ENCODE measurements at places on chromosomes 12 and 14.
A peak's percentile ranks its signal among the peaks of the same experiment; 100 is the strongest.

- peaks cover 2% of the 10 kb centered on the region for H3K4me1 ChIP-seq
- H3K36me3 ChIP-seq, result no peaks in the 10 kb centered on the region
- DNase-seq, result no peak
- peak overlapping the region; percentile 94 for H3K4me3 ChIP-seq
These were observed 682 bp upstream of the TRIP11 start for GRCh38 chr14:92040431-92041051.

- no peaks in the 10 kb centered on the region for H3K36me3 ChIP-seq
- DNase-seq, result no peak
- H3K27ac ChIP-seq, result no peak overlapping the region
- no peaks in the 10 kb centered on the region for H3K27me3 ChIP-seq
These were observed 13.0 kb downstream of the ATG14 start for GRCh38 chr14:55398679-55399078.

DNA sequence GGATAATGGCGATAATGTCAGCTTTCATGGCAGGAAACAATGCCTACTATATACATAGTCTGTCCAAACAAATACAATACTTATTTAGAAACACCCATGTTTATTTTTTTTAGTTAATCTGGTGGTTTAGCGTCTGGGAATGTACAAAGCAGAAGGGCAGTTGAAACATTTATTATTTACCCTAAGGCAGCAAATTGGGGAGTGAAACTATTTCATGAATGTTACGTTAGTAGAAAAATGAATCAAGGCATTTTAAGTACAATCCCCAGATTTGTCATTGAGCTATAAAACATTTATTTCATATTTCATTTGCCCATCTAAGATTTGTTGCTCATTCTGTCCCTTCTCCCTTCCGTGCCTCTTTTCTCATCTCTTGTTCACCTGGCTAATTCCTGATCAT, 87.1 kb upstream of the ATF1 start:
- DNase-seq, result no peak
- H3K4me1 ChIP-seq, result no peaks in the 10 kb centered on the region
- H3K36me3 ChIP-seq, result peaks cover 12% of the 10 kb centered on the region
- no peak overlapping the region for H3K4me3 ChIP-seq
- H3K27me3 ChIP-seq, result no peaks in the 10 kb centered on the region

DNA sequence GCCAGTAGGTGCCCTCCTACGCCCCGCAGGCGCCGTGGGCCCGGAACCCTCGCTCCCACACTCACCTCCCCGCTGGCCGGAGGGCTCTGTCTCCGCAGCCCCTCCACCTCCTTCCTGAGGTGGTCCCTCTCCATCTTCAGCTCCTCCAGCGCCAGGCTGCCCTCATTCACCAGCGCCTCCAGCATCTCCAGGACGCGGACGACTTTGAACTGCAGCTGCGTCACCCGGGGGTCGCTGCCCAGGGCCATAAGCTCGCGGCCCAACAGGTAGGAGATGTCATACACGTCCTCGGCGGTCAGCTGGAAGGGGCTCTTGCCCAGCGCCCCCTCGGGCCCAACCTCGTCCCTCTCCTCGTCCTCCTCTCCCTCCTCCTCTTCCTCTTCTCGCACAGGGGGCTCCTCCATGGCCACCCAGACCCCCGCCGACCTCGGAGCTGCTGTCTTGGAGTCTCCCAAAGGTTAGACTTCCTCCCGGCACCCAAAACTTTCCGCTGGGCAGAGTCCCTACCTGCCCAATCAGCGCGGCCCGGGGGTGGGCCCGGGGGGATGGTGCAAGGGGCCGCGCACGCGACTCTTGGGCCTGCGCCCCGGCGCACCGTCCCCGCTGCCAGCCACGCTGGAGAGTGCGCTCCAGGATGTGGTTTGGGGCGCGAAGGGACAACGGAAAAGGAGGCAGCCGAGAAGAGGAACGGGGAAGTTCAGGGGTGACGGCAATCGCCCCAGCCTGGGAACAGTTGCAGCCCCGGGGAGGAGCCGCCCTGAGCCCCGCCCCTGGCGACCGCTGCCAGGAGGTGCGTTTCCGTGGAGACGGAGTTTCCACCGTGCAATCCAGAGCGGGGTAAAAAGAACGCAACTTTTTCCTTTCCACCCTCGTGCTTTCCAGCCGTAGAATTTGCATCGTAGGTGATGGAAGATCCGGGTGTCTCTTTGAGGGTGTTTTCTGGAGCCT, at the start of gene RILPL2:
RILPL2 (minus strand) TSS at position 668 of the 948 bp plus-strand sequence; CDS start at position 404, 264 bp downstream.
- peak; percentile 87 for DNase-seq
- H3K27me3 ChIP-seq, result no peaks in the 10 kb centered on the region
- peak within 1 kb of the TSS; percentile 93 for H3K4me3 ChIP-seq

- peak; percentile 24 for DNase-seq
- H3K27ac ChIP-seq, result no peak overlapping the region
- H3K36me3 ChIP-seq, result peaks cover 24% of the 10 kb centered on the region
- H3K4me3 ChIP-seq, result no peak overlapping the region
These were observed 13.7 kb downstream of the CHFR start for GRCh38 chr12:132873724-132874123.

DNA sequence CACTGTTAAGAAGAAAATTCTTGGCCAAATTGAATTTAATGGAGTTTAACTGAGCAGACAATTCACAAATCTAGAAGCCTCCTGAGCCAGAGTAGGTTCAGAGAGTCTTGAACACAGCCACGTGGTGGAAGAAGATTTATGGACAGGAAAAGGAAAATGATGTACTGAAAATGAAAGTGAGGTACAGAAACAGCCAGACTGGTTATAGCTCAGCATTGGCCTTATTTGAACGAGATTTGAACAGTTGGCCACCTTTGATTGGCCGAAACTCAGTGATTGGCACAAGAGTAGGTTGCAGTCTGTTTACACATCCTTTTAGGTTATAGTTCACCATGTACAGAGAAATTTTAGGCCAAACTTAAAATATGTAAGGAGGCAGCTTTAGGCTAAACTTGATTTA, 9.9 kb downstream of the OAS2 start:
- H3K27me3 ChIP-seq, result no peaks in the 10 kb centered on the region
- no peaks in the 10 kb centered on the region for H3K36me3 ChIP-seq
- no peak overlapping the region for H3K4me3 ChIP-seq
- no peak for DNase-seq
- H3K27ac ChIP-seq, result no peak overlapping the region

DNA sequence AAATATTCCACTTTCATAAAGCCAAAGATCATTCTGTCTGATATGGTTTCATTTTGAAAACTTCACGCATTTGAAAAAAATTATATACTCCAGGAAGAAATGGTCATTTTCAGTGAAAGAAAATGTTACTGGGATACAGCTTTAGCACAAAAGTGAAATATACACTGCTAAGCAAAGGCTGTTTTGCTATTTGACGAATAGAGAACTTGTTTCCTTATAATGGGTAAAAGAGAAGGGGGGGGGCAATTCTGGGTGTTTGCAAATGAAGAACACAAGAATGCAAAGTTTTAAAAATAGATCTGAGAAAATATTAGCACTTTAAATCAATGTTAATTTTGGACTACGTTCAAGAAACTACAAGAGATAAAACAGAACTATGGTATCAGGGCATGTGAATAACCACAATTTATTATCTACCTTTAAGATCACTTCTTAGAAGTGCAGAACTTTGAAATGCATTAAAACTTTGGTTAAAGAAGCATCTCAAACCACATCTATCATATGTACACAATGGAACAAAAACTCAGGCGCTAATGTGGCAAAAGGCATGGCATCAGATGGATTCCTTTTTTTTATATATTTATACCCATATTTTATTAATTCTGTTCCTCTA, 51.1 kb downstream of the EFCAB11 start:
- H3K36me3 ChIP-seq, result no peaks in the 10 kb centered on the region
- H3K4me1 ChIP-seq, result no peaks in the 10 kb centered on the region
- H3K4me3 ChIP-seq, result no peak overlapping the region
- H3K27ac ChIP-seq, result no peak overlapping the region

- H3K27me3 ChIP-seq, result no peaks in the 10 kb centered on the region
- peak overlapping the region; percentile 79 for H3K27ac ChIP-seq
- no peak overlapping the region for H3K4me3 ChIP-seq
- no peaks in the 10 kb centered on the region for H3K36me3 ChIP-seq
- DNase-seq, result peak; percentile 85
These were observed 6.7 kb downstream of the FAM222A start for GRCh38 chr12:109720152-109720856.

- H3K27me3 ChIP-seq, result no peaks in the 10 kb centered on the region
- H3K4me1 ChIP-seq, result no peaks in the 10 kb centered on the region
- DNase-seq, result no peak
- peaks cover 11% of the 10 kb centered on the region for H3K36me3 ChIP-seq
- H3K27ac ChIP-seq, result no peak overlapping the region
These were observed 15.0 kb downstream of the SSH1 start for GRCh38 chr12:108842361-108842760.

DNA sequence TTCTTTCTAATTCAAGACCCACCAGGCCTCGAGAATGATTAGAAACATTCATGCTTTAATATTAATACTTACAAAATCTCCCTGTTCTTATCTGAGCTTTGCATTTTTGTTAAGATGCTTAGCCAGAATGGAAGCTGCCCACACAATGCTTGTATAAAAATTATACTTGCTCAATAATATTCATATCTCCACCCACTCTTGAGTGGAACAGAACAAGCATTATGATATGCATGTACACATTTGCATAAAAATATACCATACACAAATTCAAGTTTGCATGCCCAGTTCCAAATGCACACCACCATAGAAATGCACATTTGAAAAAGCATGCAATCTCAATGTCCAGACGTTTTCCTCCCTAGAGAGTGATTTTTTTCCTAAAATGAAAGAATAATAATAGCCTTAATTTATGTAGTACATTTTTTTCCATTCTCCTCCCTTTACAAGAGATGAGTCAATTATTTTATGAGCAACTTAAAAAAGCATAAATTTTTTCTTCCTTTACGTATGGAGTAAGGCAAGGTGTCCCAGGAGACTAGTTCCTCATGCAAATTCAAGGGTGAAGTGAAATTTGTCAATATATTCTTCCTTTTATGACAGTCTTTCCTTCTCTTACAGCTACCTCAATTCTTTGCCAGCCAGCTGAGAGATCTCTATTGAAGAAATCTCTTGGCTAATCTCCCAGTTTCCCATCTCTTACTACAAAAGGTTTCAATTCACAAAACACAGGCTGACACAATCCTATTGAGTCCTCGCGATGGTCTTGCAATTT, 313.1 kb upstream of the GARIN6 start:
- H3K4me3 ChIP-seq, result no peak overlapping the region
- no peaks in the 10 kb centered on the region for H3K4me1 ChIP-seq
- no peaks in the 10 kb centered on the region for H3K36me3 ChIP-seq
- no peak for DNase-seq
- no peaks in the 10 kb centered on the region for H3K27me3 ChIP-seq
- H3K27ac ChIP-seq, result no peak overlapping the region

GRCh38 chr14:36756226-36756625, 94.6 kb downstream of the PAX9 start:
- H3K4me1 ChIP-seq, result no peaks in the 10 kb centered on the region
- H3K27me3 ChIP-seq, result no peaks in the 10 kb centered on the region
- DNase-seq, result no peak
- no peaks in the 10 kb centered on the region for H3K36me3 ChIP-seq
- H3K4me3 ChIP-seq, result no peak overlapping the region
- H3K27ac ChIP-seq, result no peak overlapping the region

- no peaks in the 10 kb centered on the region for H3K36me3 ChIP-seq
- H3K27me3 ChIP-seq, result no peaks in the 10 kb centered on the region
- H3K27ac ChIP-seq, result no peak overlapping the region
- DNase-seq, result no peak
- H3K4me1 ChIP-seq, result no peaks in the 10 kb centered on the region
These were observed 77.3 kb upstream of the RPH3A start for GRCh38 chr12:112714166-112714710.

DNA sequence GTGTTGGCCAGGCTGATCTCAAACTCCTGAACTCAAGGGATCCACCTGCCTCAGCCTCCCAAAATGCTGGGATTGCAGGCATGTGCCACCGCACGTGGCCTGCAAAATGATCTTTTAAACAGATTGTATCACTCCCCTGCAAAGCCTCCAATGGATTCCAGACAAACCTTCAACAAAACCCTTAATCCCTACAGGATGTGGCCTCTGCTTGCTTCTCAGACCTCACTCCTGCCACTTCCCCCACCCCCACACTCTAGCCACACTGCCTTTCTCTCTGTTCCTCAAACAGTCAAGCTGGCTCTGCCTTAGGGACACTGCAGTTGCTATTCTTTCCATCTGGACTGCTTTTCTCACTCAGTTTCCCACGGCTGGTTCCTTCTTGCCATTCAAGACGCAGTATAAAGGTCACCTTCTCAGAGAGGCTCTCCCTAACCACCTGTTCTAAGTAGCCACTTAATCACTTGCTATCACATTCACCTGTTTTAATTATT, 47.3 kb upstream of the TMED10 start:
- no peaks in the 10 kb centered on the region for H3K27me3 ChIP-seq
- no peaks in the 10 kb centered on the region for H3K36me3 ChIP-seq
- H3K27ac ChIP-seq, result no peak overlapping the region
- DNase-seq, result no peak
- no peaks in the 10 kb centered on the region for H3K4me1 ChIP-seq

GRCh38 chr12:6185961-6186827, 14.0 kb upstream of the CD9 start:
- no peaks in the 10 kb centered on the region for H3K27me3 ChIP-seq
- no peak overlapping the region for H3K4me3 ChIP-seq

GRCh38 chr12:65765436-65765813, 58.9 kb upstream of the HMGA2 start:
- H3K4me3 ChIP-seq, result no peak overlapping the region
- no peaks in the 10 kb centered on the region for H3K27me3 ChIP-seq
- no peak for DNase-seq
- no peaks in the 10 kb centered on the region for H3K36me3 ChIP-seq

Data from kidney (tissue), 22 donors.